ENCODE measurements at places on chromosomes 12 and 14. TPM values are rescaled to one million over a fixed set of nuclear protein-coding genes. Genes with fewer than 3 reads are reported as not detected.

G2E3 gene
- polyA plus RNA-seq = 3.6 TPM

ACVR1B gene
- 30.7 TPM for polyA plus RNA-seq

DPPA3 gene
- not detected for polyA plus RNA-seq

GUCY2C gene
- 26.9 TPM for polyA plus RNA-seq

KCNMB4 gene
- polyA plus RNA-seq = 1.8 TPM

MYF6 gene
- polyA plus RNA-seq = not detected

GRCh38 chr12:57584690-57585089 is 6.3 kb upstream of the PIP4K2C start:
- no peak for DNase-seq
- H3K4me1 ChIP-seq = no peaks in the 10 kb centered on the region
- peaks cover 3% of the 10 kb centered on the region for H3K27me3 ChIP-seq
- H3K36me3 ChIP-seq = no peaks in the 10 kb centered on the region

- no peaks in the 10 kb centered on the region for H3K36me3 ChIP-seq
- no peak overlapping the region for H3K27ac ChIP-seq
- no peaks in the 10 kb centered on the region for H3K4me1 ChIP-seq
- no peak overlapping the region for H3K4me3 ChIP-seq
Measured at GRCh38 chr12:70671698-70672097, 34.5 kb upstream of the PTPRB start.

DNA sequence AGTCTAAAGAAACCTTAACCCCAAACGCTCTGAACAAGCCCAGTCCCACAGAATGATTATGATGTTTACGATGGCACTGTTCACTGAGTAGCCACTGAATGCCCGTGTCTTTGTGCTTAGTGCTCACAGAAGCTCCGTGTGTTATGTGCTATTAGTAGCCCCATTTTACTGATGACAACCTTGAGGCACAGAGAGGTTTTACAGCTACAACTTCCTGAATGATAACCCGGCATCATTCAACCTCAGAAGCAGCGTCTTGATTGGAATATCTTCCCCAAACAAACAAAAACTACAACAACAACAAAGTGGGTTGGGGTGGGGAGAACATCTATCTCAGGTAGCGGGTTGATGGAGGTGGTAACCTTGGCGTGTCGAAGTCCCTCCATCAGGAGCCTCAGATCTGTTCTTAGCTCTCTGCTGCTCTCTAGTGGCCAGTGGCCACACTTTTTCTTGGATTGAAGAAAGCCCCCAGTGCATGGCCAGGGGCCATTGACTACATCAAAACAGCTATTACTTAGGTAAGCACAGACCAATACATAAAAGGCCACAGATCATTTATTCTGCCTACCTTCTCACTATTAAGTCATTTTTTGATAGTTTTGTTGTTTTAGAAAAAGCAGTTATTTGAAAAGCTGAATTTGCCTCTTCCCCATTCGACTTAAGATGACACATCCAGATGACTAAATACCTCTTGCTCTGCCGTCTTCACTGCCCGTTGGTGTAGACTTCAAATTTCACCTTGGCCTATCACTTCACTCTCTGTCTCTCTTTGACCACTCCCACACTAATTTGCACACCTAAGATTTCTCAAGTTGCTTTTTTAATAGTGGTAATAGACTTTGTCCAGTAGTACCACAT is 376.9 kb downstream of the GALC start:
- no peaks in the 10 kb centered on the region for H3K27me3 ChIP-seq
- DNase-seq = peak; percentile 63
- no peaks in the 10 kb centered on the region for H3K36me3 ChIP-seq
- no peak overlapping the region for H3K4me3 ChIP-seq
- no peaks in the 10 kb centered on the region for H3K4me1 ChIP-seq
- no peak overlapping the region for H3K27ac ChIP-seq

- no peaks in the 10 kb centered on the region for H3K36me3 ChIP-seq
- DNase-seq = no peak
- H3K27ac ChIP-seq = peak overlapping the region; percentile 52
Measured at GRCh38 chr12:1530592-1531152, 63.7 kb downstream of the FBXL14 start.

DNA sequence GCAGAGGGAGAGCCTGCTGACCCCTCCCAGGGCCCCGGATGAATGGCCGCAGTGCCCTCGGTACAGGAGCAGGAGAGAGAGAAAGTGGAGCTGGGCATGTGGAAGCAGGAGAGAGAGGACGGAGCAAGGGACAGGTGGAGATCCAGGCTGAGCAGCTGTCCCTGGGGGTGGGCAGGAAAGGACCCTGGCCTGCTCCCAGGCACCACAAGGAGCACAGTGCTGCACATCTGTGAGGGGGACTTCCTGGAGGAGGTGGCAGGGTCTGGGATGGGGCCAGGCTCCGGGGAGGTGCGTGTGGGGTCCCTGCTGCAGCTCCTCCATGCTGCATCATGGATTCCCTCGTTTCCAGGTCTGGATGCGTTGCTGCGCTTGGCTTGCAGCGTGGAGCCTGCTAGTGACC is 13.0 kb upstream of the DLK1 start:
- no peak overlapping the region for H3K27ac ChIP-seq
- no peaks in the 10 kb centered on the region for H3K36me3 ChIP-seq
- H3K27me3 ChIP-seq = no peaks in the 10 kb centered on the region
- no peak for DNase-seq

GRCh38 chr14:38255408-38255672 is 553 bp downstream of the CLEC14A start:
- peaks cover 14% of the 10 kb centered on the region for H3K27me3 ChIP-seq
- H3K27ac ChIP-seq = peak overlapping the region; percentile 47
- no peak for DNase-seq
- no peaks in the 10 kb centered on the region for H3K36me3 ChIP-seq
- H3K4me3 ChIP-seq = peak overlapping the region; percentile 35

DNA sequence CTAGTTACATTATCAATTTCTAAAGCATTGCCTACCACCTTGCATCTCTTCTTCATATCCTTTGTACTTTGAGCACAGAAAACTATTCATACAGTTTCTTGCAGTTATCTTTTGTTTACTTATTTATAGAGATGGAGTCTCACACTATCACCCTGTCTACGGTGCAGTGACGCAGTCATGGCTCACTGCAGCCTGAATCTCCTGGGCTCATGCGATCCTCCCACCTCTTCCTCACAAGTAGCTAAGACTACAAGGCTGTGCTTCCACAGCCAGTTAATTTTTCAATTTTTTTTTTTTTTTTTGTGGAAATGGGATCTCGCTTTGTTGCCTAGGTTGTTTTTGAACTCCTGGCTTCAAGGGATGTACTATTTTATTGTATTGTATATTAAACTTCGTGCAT is 158.0 kb downstream of the TTC6 start:
- no peak for DNase-seq
- no peaks in the 10 kb centered on the region for H3K27me3 ChIP-seq
- H3K4me3 ChIP-seq = no peak overlapping the region

Measured in sigmoid colon (tissue), 7 donors.